Lung microvascular endothelial cell (primary cell): ENCODE measurements at places on chromosomes 1 and 21.

DNA sequence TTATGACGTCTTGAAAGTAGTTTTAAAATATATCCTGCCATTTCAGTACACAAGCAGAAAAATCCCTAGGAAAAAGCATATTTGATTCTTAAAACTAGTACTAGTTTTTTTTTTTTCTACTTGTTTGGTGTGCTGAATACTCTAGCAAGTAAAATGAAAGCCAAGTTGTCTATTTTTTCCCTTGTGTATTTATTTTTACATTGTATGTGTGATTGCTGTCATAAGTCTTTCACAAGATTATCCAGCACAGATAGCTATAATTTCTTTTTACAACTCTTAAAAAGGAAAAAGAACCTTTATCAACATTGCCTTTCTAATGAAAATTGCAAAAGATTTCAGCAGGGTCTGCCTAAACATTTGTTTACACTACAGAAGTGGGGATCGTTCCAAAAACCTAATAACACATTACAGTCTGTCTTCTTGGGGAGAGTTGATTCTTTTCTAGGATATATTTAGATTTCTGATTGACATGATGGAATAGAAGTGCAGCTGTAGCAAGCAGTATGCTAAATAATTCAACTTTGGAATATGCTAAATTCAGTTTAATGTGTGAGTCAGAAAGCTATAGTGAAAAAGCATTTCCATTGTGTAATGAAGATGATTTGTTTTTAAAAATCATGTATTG is 2.5 kb downstream of the DR1 start:
- no peak for DNase-seq

DNA sequence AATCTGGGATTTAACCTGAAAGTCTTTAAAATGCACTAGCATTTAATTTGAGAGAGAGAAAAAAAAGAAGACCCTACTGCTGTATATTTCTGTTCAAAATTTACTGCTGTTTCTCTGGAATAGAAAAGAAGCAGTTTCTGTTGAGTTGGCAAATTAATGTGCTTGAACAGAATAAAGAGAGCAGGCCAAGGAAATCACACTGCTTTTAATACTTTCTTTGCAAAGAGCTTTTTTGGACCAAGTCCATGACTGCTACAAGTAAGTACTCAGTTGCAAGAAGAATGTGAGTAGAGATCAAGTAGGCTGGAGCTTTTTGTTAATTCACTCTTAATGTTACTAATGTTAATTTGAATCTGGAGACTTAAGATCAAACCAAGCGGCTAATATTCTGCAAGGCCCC is 336.2 kb upstream of the SGIP1 start:
- no peak for DNase-seq

- DNase-seq: no peak
These were observed 68.1 kb downstream of the SPAG17 start for GRCh38 chr1:118116909-118117308.

GRCh38 chr1:41738006-41738405 is 180.7 kb downstream of the HIVEP3 start:
- DNase-seq: no peak

DNA sequence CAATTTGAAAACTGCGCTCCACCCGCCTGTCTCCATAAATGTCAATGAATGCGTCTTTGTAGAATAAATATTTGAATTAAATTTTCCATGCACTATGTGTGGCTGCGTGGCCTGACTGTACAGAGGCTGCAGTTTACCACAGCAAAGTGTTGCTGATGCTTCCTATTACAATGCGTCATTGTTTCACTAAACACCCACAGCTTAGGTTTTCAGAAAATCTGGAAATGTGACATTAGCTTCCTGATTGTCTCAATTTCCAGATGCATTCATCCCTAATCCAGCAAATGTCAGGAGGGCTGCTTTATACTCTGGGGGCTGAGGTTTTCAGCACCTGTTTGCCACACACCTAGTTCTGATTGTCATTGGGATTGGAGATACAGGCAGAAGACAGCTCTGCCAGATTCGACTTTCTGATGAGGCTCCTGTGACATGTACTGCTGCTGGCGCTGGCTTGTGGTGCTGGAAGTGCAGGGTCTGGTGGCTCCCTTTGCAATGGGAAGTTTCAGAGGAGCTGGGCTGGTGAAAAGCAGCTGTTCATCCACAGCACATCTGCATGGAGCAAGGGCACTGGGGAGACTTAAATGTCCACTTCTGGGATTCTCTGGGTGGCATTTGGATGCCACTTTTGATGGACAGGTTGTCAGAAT is 40.0 kb downstream of the URB2 start:
- no peak for DNase-seq

DNA sequence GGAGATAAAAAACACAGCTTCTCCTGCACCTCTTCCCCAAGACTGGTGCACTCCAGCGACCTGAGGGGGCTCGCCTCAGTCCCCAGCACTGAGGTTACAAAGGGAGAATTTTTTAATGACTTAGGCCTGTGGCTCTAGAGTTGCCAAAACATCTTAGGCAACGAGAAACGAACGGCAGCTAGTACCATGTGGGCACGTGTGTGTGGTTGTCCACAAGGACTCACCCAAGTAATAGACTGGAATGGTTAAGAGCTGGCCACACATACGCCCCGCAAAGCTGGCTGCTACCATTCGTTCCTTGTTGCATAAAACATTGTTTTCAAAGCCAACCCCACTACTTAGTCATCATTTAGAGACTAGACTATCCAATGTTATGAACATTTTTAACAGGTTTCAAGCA is 26.9 kb downstream of the RIPK4 start:
- no peak for DNase-seq

- no peak for DNase-seq
These were observed 217.5 kb downstream of the LRRC40 start for GRCh38 chr1:69987881-69988280.

GRCh38 chr1:183670169-183670568 is 17.1 kb upstream of the APOBEC4 start:
- DNase-seq: no peak
